Naive thymus-derived CD4-positive, alpha-beta T cell (primary cell): ENCODE measurements at places on chromosomes 6 and 20. TPM values are rescaled to one million over a fixed set of nuclear protein-coding genes. Genes with fewer than 3 reads are reported as not detected.

Gene FAXC
- not detected for total RNA-seq

Gene BMP5
- total RNA-seq = not detected

Gene STMN3
- total RNA-seq = 33.2 and 34.2 TPM in 2 replicates

Gene KIZ
- 47.4 TPM for total RNA-seq

Gene PNPLA1
- total RNA-seq = 0.66 TPM

Gene SEL1L2
- not detected for total RNA-seq

Gene ADGRF1
- total RNA-seq = not detected

Gene C2
- 8.2 TPM for total RNA-seq

Gene PMEPA1
- total RNA-seq = 9.0 TPM

Gene SLC22A16
- not detected for total RNA-seq

Gene SLC35D3
- not detected for total RNA-seq

Gene APOBEC2
- not detected for total RNA-seq

Gene FNDC11
- total RNA-seq = 1.2 TPM

Gene CRISP2
- not detected in 2 replicates for total RNA-seq

Gene CLVS2
- not detected for total RNA-seq

Gene NT5DC1
- 51.4 TPM for total RNA-seq

Gene LRFN2
- total RNA-seq = not detected

Gene PDYN
- total RNA-seq = not detected in 2 replicates

Gene JAG1
- 0.28 and 0.46 TPM in 2 replicates for total RNA-seq

Gene TGM3
- total RNA-seq = not detected in 2 replicates

Gene MOG
- total RNA-seq = not detected

Gene PRRT1
- total RNA-seq = 3.4 TPM

Gene ROMO1
- total RNA-seq = 38.5 TPM

Gene HLA-DOA
- 5.4 TPM for total RNA-seq

Gene SLC13A3
- 0.41 TPM for total RNA-seq

Gene COL12A1
- total RNA-seq = not detected

Gene KIF13A
- 3.4 TPM for total RNA-seq

Gene ITCH
- 60.5 TPM for total RNA-seq

Gene CPNE1
- 250 TPM for total RNA-seq

Gene PNISR
- 302 TPM for total RNA-seq

Gene LAMA5
- 1.3 TPM for total RNA-seq

Gene PREX1
- 53.8 TPM for total RNA-seq

Gene VNN1
- not detected in 2 replicates for total RNA-seq
